CD4-positive, alpha-beta T cell treated with Interferon alpha-2 for 1 hour (primary cell): ENCODE measurements at places on chromosomes 7 and 10.

DNA sequence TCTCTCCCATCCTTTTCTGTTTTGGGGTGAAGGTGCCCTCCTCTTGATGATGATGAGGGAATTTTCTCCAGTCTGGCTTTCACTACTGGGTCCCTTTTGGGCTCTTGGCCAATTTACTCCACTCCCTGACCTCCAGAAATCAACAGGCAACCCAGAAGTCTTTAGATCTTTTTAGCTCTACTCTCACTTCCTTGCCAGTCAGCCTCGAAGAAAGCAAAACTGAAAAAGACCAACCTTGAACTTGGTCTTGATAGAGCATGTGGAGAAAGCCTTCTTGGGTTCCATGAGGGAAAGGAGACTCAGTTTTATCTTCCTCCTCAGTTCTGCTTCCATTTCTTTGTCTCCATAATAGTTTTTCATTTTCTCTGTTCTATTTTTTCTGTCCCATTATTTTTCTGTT lies 91.4 kb upstream of the NPVF start:
- no peak for DNase-seq

GRCh38 chr7:12553416-12553815 lies 17.1 kb upstream of the SCIN start:
- no peak for DNase-seq

DNA sequence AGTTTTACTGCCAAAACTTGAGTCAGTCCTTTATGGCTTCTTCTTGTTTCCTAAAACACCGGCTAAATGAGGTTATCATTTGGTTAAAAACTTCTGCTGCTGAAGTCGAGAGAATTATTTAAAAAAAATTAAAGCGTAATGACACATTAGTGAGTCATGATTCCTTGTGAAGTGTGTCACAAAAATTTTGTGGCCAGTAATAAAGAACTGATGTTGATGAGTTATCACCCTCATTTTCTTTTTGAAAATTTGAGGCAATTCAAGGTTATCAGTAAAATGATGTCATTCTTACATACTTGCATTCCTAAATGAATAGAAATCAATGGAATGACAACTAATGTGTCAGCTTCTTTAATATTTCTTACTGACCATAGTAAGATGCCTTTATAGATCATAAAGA lies 427.4 kb downstream of the SORCS3 start:
- no peak for DNase-seq

GRCh38 chr10:126903656-126904360 lies 1.4 kb upstream of the DOCK1 start:
- DNase-seq = no peak

DNA sequence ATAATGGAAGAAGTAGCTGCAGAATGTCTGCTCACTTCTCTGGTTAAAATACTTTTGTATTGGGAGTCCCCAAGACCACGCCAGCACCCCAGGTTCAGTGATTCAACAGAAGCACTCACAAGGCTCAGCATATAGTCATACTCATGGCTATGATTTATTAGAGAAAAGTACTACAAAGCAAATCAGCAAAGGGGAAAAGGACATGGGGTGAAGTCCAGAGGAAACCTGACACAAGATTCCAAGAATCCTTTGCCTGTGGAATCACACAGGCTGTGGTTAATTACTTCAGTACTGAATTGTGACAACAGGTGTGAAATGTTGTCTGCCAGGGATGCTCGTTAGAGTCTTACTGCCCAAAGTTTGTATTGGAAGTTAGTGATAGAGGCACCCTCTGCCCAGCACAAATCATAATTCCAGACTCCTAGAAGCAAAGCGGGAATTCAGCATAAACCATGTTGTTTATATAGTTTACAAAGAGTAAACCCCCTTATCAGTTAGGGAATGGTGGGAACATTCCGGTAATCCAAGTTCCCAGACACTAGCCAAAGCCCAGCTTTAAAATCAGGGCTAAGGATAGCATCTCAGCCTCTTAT lies 79.4 kb downstream of the HYCC1 start:
- DNase-seq = no peak

- no peak for DNase-seq
Observed at GRCh38 chr10:48614481-48615390, 9.9 kb upstream of the ARHGAP22 start.

- peak; percentile 6 for DNase-seq
Observed at GRCh38 chr7:44261240-44261639, 60.5 kb downstream of the YKT6 start.

DNA sequence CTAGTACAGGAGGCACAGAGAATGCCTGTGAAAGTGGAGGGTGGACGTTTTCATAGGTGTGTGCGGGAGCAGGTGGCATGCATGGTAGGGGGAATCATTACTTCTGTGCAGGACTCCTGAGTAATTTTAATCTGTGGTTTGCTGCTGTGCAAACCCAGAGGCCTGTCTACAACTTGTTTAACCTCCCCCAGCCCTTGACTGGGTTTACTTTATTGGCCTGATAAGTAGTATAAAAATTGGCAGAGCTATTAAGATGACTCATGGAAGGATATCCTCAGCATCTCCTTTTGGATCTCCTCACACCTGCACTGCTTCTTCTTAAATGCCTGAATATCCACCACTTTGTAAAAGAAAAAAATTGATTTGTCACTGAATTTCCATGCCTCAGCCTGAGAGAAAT lies 104.8 kb downstream of the AUTS2 start:
- no peak for DNase-seq

GRCh38 chr10:1368842-1369171 lies 312.6 kb downstream of the WDR37 start:
- DNase-seq = no peak

- DNase-seq = no peak
Observed at GRCh38 chr10:43427166-43427825, 9.6 kb upstream of the ZNF487 start.

DNA sequence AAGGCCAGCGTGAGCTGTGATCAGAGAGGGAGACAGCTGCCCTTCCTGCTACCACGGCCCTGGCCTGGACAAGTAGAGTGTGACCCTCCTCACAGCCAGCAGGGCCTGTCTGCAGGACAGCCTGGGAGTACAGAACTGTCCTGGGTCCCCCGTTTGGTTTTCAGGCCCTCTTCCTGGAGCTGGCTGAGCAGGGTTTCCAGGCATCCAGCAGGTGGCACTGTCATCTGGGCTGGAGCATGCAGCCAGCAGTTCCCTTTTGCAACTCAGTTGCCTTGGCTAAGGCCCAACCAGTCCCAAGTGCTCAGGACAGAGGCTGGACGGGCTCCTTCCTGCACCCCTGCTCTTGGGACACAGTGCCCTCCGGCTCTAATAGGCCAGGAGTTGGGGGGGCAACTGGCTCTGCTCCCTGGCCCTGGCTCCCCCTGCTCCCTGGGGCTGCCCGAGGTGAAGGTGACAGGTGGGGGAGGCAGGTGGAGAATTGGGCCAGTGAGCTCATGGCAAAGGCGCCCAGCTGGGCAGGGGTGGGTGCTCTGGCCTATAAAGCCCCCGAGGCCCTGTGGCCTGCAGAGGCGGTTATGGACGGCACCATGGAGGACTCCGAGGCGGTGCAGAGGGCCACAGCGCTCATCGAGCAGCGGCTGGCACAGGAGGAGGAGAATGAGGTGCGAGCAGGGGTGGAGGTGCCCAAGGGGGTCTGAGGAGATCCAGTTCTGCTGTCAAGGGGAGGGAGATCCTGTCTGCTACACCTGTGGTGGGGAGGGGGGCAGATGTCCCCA lies at the start of gene ANKRD2:
TSS of gene ANKRD2 (plus strand) at position 566 of the 776 bp plus-strand sequence. CDS start at position 576, 10 bp downstream.
- peak; percentile 50 for DNase-seq

GRCh38 chr10:30392564-30392990 lies 41.4 kb upstream of the MAP3K8 start:
- peak; percentile 72 for DNase-seq

DNA sequence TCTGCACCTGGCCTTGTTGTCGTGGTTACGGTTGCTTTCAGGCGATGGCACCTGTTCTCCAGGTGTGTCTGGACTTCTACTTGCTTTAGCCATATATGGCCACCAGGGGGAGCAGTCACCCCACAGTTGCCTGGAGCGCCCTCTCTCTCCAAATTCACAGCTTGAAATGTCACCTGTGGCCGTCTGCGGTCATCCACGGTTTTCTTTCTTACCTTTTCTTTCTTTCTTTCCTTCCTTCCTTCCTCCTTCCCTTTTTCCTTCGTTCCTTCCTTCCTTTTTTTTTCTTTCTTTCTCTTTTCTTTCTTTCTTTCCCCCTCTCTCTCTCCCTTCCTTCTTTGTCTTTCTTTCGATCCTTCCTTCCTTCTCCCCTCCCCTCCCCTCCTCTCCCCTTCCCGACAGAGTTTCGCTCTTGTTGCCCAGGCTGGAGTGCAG lies 150.5 kb upstream of the VKORC1L1 start:
- peak; percentile 63 for DNase-seq
